Myocyte (in vitro differentiated cells): ENCODE measurements at places on chromosomes 3 and 15. TPM values are rescaled to one million over a fixed set of nuclear protein-coding genes. Genes with fewer than 3 reads are reported as not detected.

DNA sequence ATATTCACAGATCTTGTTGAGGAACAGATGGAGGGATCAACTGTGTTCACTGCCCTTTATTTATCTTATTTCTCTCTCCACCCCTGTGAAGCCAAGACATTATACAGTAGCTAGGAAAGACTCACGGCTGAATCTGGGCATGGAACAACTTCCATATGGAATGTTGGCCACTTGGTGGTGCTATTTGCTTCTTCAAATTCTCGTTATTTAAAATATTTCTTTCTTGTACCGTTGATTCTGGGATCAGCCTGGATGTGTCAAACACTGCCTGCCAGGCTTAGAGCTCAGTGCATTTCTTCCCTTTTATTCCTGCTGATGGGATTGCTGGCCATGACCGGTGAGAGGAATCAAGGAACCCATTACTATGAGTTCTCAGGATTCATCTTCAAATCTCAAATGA, 17.5 kb upstream of the GASK1A start:
- DNase-seq, result peak; percentile 67

The FOXB1 gene
- total RNA-seq, result not detected in 2 replicates

The KLHL40 gene
- 55.6 and 67.1 TPM in 2 replicates for total RNA-seq

The CCDC54 gene
- total RNA-seq, result not detected in 2 replicates

DNA sequence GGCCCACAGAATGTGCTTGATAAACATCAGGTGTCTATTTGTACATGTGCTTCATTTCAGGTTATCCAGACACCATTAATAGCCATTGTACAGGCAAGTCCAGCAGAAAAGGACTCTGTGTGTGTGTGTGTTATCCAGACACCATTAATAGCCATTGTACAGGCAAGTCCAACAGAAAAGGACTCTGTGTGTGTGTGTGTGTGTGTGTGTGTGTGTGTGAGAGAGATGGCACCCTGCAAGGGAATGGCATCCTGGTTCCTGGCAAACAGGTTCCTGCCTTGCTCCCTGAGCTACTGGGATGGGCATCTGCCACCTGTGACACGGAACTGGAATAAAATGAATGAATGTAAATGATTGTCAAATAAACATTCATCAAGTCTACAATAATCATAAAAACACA, 11.7 kb downstream of the SUCLG2 start:
- DNase-seq, result no peak

The C3orf62 gene
- total RNA-seq, result 1.4 and 1.6 TPM in 2 replicates

- DNase-seq, result no peak
Observed at GRCh38 chr15:67769497-67770357, 55.6 kb upstream of the SKOR1 start.

DNA sequence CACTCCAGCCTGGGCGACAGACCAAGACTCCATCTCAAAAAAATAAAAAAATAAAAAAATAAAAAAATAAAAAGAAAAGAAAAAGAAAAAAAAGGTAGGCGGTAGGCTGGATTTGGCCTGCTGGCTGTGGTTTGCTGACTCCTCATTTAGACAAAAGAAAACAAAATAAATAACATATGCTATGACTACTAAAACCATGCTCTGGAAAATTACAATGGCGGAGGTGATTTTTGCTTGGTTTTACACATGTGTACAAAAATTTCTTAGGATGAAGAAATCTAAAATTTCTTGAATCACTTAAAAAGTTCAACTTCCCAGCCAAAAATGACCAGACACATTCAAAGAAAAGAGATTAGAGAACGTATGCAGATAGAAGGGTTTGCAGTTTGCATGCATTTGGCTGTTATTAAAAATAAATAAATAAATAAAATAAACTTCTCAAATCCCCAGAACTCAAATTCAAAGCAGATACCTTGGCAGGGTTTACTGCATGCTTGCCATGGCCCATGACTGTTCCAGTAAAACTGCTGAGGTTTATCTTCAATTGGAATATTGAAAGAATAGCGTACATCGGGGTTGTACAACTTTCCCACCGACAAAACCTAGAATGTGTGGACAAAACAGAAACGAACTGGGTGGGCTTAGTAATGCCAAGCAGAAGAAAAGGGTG, 65.9 kb downstream of the ADAMTS9 start:
- no peak for DNase-seq

The SNRPA1 gene
- total RNA-seq, result 15.4 and 19.6 TPM in 2 replicates

- no peak for DNase-seq
Observed at GRCh38 chr3:186566772-186567071, 417 bp downstream of the TBCCD1 start.

DNA sequence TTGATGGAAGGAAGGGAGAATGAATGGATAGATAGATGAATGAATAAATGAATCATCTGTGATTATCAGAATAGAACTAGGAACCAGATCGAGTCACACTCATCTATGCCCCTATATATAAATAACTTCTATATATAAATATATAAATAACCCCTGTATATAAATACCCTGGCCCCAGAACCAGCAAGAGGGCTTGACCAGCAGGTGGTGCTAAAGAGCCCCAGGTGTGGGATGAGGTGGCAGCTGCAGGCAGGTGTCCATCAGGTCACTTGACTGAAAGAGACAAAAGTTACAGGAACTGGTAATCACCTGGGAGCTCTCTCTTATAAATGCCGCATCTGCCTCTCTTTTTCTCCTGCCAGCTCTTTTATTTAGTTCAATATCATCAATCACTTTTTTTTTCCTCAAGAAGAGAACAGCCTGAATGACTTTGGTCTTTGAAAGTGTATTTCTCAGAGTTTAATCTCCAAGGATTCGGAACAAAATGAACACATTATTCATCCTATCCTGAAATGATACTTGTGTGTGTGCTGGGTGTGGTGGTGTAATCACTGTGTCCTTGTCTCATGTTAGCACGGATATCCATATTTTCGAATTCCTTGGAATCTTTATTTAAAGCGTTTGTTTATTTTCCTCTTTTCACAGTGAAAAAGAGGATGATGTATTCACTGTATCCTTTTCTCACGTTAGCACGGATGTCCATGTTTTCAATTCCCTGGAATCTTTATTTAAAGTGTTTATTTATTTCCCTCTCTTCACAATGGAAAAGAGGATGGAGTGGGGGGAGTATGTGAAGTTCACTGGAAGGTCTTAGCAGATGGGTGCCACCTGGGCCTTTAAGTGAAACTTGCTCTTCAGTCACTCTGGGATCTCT, 35.4 kb upstream of the ATG7 start:
- peak; percentile 12 for DNase-seq

- DNase-seq, result no peak
Observed at GRCh38 chr3:160987982-160988964, 116.9 kb downstream of the B3GALNT1 start.

DNA sequence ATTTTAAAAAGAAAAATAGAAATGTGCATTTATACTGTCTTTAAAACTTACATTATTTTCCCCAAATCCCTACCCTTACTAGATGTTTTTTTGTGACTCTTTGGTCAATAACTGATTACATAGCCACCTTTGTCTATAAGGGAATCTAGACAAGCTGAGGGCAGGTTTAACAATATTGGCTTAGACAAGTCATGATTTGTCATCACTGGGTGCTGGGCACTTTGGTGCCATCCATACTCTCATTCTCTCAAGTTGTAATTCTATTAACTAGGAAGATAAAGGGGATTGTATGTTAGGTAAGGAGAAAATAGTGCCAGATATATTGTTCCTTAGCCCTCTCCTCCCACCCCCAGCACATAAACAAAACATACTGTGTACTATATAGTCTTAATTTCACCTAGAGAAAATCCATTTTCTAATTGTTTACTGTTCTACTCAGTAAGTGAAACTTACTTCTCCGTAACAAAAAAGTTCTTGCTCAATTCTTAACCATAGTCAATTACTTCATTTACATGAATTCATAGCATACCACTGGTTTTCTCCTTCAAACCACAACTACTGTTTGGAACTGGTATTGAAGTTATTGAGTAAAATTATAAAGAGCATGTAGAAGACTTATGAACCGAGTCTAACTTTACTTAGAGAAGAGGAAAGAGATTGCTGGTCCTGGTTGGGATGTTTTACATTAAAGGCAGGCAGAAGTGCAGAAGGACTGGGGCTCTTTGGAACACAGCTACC, 877.1 kb downstream of the PDCD6IP start:
- DNase-seq, result peak; percentile 28

DNA sequence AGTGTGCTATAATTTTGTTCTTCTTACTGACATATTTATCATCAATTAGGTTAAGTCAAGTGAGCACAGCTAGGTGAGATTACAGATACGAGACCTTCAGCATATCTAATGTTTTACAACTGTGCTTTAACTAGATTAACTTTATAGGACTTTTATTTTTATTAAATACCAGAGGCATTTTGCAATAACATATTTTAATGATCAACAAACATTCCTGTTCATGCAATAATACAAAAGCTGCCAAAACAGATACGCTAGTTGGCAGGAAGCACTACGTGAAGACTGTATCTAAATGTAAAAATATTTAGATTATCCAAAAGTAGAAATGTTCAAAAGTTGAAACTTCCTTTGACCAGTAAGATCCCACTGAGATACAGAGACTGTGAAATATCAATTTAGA, 139.1 kb downstream of the CBLB start:
- DNase-seq, result no peak

DNA sequence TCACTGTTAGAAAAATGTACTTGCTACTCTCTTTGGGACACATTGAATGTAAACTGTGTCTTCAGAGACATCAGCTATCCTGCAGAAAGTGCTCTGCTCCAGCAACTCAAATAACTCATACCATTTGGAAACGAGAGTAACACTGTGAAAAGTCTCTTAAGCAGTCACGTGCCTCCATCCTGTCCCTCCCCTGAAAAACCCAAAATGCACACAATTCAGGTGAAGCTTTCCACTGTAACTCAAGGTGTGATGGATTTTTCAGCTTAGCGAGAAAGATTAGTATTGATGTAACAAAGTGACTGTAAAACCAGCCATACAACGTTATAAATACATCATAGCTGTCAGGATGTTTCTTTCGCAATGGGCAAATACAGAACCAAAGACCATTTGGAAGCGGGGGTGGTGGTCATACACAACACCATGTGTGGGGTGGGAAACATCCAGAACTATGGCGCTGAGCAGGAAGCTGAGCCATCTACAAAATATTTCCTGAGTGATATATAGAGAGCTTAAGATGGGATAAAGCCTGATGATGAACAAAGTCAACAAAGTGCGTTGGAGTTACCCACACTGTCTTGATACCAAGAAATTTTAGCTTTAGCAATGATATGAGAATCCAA, 332.3 kb downstream of the FOXP1 start:
- no peak for DNase-seq

The SH2D7 gene
- 0.16 and 0.31 TPM in 2 replicates for total RNA-seq

DNA sequence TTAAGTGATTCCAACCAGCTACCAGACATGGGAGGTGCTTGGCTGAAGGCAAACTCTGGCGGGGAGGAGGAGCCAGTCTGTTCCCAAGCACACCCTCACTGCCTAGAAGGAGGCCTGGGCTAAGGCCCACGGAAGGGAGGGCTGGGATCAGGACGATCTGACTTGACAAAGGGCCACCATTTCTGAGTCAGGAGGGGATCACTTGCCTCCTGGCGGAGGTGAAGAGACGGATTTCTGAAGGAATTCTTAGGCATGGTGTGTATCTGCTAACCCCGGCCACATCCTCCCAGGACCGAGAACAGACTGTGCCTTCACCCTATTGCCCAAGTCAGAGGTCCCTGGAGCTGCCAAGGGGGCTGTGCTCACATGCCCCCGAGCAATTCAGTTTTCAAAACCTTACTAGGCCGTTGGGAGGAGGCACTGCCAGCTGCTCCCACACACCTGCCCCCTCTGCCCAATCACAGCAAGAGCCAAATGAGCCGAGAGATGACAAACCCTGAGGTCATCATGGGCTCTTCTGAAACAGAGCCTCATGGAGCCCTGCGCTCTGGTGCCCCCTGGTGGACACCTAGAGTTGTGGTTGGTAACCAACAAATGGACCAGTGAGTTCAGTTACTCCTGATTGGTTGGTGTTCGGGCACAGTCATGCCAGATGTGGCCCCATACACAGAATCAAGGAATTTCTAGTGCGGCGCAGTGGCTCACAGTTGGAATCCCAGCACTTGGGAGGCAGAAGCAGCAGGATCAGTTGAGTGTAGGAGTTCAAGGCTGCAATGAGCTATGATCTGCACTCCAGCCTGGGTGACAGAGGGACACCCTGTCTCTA, 6.5 kb upstream of the TNK2 start:
- DNase-seq, result peak; percentile 98

GRCh38 chr3:108804437-108804836, 18.1 kb upstream of the TRAT1 start:
- DNase-seq, result no peak

- DNase-seq, result peak; percentile 50
Observed at GRCh38 chr3:30611613-30612436, 5.4 kb downstream of the TGFBR2 start.

GRCh38 chr3:113912552-113913236, 35.1 kb upstream of the ZDHHC23 start:
- DNase-seq, result peak; percentile 45

- DNase-seq, result no peak
Observed at GRCh38 chr3:116067326-116067725, 378.0 kb downstream of the LSAMP start.

DNA sequence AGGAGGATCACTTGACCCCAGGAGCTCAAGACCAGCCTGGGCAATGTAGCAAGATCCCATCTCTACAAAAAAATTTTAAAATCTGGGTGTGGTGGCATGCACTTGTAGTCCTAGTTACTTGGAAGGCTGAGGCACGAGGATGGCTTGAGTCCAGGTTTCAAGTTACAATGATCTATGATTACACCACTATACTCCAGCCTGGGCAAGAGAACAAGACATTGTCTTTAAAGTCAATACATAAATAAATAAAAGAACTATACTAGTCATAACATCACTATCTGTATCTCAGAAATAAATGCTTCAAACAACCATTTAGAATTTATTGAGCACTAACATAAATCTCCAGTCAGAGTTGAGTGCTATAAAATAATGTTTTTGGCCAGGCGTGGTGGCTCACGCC, 8.5 kb upstream of the PHLDB2 start:
- no peak for DNase-seq

DNA sequence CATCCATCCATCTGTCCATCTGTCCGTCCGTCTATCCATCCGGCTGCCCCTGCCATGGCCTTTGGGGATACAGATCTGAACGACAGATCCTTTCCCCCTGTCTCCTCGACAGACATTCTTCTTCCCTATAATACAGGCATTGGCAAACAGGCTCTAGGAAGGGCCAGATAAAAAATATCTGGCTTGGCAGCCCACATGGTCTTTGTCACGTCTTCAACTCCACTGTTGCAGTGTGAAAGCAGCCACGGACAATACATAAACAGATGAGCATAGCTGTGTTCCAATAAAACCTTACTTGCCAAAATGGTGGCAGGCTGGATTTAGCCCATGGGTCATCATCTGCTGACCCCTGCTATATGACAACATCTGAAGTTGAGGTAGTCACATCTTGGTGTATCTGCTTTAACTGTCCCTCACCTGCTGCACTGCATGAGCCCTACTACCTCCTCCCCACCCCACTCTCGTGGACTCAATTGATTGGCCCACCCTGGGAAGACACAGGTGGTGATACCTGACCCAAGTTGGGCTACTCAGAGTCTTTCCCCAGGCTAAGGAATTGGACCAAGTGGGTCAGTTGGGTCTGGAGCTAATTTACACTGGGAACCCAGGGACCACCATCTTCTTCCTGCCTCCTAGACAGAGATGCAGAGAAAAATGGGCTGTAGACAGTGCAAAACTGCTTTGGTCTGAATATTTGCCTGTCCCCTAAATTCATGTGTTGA, 128.4 kb upstream of the SMAD3 start:
- DNase-seq, result no peak

The HACD2 gene
- 14.4 and 17.3 TPM in 2 replicates for total RNA-seq
